ENCODE measurements at places on chromosomes 4 and X.

DNA sequence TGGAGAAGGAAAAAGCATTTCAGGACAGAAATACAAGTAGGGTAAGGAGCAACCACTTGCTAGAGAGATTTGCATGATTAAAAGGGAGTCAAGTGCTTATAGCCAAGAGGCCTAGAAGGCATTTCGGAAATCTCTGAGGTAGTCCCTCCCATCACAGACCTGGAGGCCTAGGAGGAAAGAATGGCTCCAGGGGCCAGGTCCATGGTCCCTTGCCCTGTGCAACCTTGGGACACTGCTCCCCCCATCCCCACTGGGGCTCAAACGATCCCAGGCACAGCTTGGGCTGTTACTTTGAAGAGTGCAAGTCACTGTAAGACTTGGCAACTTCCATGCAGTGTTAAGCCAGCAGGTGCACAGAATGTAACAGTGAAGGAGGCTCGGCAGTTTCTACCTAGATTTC lies 51.2 kb upstream of the FBXW7 start:
- no peak for DNase-seq

- no peak for DNase-seq
Measured at GRCh38 chr4:42415281-42415680, 18.0 kb downstream of the SHISA3 start.

DNA sequence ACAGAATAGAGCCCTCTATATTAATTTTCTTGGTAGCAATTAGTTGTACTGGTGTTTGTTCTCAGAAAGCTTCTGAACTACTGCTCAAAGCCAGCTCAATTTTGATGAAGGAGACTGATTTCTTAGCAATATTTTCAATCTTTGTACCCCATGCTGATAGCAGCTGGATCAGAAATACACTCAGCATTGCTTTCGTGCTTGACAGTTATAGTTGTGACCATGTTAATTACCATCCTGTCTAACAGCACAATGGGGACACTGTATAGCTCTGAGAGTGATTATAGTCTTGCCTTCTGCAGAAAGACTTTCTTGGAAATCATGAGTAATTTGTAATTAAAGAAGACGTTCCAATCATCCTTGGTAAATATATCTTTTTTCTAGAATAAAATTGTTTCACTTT lies 79.7 kb upstream of the GNPDA2 start:
- no peak for DNase-seq

DNA sequence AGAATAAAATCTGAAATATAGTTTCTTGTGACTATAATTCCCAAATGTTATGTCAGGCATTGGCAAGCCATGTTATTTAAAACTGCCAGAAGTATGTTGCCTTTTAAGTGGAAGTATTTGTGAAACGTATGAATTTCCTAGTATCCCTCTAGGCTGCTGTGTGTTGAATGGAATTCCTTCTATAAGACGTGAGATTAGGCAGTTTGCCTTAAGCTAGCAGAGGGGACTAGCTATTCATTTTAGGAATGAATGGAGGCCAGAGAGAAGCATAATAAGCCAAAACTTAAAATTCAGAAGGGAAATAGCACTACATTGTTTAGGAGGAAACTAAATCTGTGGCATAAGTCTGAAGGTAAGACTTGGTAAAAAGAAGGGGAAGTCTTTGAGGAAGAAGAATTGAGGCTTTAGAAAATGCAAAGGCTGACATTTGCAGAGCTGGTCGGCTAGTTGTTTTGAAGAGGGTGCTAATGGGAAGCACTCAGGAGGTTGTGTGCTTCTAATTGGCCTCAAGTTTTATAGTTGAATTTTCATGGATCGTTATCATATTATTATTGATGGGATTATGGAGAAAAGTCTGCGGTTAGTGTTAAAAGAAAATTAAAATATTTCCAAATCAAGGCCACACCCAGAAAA lies 57.1 kb downstream of the TMEM131L start:
- DNase-seq: no peak

DNA sequence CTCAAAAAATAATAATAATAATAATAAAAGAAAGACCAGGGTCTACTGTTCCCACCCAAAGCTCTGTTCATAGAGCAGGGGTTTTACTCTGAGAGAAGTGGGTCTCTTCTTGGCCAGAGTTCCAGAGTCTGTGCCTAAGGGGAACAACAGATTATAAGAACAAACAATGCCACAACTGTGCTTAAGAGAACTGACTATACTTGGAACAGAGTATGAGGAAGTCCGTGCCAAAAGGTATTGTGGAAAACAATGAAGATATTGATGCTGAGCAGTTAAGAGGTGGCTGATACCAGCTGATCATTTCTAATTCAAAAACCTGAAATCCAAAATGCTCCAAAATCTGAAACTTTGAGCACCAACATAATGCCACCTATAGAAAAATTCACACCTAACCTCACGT lies 229.6 kb downstream of the FBXO8 start:
- no peak for DNase-seq

DNA sequence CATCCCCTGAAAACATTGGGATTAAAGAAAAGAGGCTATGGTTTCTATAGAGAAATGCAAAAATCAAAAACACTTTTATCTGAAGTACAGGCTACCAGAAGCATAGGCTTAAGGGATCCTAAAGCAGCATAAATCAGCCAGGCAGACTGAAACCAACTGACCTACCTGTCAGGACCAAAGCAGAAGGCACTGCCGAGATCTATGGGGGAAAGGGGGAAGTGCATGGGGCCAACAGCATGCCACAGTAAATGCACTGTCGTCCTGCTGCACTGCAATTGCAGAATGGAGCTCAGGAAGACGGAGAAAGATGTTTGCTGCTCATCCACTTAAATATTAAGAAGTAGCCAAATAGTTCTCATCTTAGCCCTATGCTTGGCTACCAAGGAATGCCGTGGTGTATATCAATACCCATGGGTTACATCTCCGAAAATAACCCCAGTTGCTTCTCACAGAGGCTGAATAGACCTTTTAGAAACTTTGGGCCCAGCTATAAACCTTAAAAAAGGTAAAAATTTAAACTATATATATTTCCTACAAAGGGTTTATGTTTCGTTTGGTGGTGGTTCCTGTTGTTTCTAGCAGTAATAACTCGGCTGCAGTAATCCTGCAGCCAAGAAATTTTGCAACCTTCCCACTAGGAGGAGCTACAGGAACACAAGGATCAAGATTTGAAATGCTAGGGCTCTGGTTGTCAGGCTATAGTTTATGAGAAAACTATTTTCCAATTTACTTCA lies 312.2 kb upstream of the DIAPH2 start:
- DNase-seq: peak; percentile 67

- DNase-seq: peak; percentile 50
Measured at GRCh38 chr4:70943114-70943513, 40.9 kb downstream of the MOB1B start.

- peak; percentile 42 for DNase-seq
Measured at GRCh38 chr4:15006416-15007024, 4.2 kb downstream of the CPEB2 start.
